SJCRH30 (cell line): ENCODE measurements at places on chromosomes 4 and X. TPM values are rescaled to one million over a fixed set of nuclear protein-coding genes. Genes with fewer than 3 reads are reported as not detected.

The EPGN gene
- total RNA-seq = not detected in 2 replicates

The KLHL13 gene
- total RNA-seq = 47.0 and 48.3 TPM in 2 replicates

The RASSF6 gene
- total RNA-seq = 0.03 and 0.08 TPM in 2 replicates

The SLC10A3 gene
- 13.2 and 13.7 TPM in 2 replicates for total RNA-seq

The EMCN gene
- 0.30 TPM in 1 of 2 replicates, not detected in the other for total RNA-seq

The CCDC149 gene
- 0.91 and 1.1 TPM in 2 replicates for total RNA-seq

GRCh38 chrX:31604629-31605221 lies 532.9 kb upstream of the FTHL17 start:
- no peaks in the 10 kb centered on the region for H3K36me3 ChIP-seq
- H3K27me3 ChIP-seq = no peaks in the 10 kb centered on the region
- H3K27ac ChIP-seq = no peak overlapping the region

- peak; percentile 34 for DNase-seq
- H3K4me1 ChIP-seq = peaks cover 34% of the 10 kb centered on the region
- H3K27ac ChIP-seq = no peak overlapping the region
- no peaks in the 10 kb centered on the region for H3K36me3 ChIP-seq
- H3K4me3 ChIP-seq = no peak overlapping the region
Observed at GRCh38 chr4:79201971-79202370, 123.9 kb downstream of the NAA11 start.

GRCh38 chr4:169984745-169985144 lies 41.5 kb downstream of the MFAP3L start:
- H3K27me3 ChIP-seq = no peaks in the 10 kb centered on the region
- H3K4me1 ChIP-seq = peaks cover 23% of the 10 kb centered on the region
- DNase-seq = no peak
- H3K4me3 ChIP-seq = no peak overlapping the region
- no peak overlapping the region for H3K27ac ChIP-seq
- H3K36me3 ChIP-seq = no peaks in the 10 kb centered on the region

GRCh38 chr4:122762520-122762919 lies 30.0 kb downstream of the BBS12 start:
- H3K36me3 ChIP-seq = no peaks in the 10 kb centered on the region

- no peak overlapping the region for H3K27ac ChIP-seq
- no peaks in the 10 kb centered on the region for H3K36me3 ChIP-seq
- H3K27me3 ChIP-seq = no peaks in the 10 kb centered on the region
- H3K4me3 ChIP-seq = no peak overlapping the region
- peak; percentile 18 for DNase-seq
Observed at GRCh38 chrX:154748712-154749339, 2.1 kb downstream of the GAB3 start.

DNA sequence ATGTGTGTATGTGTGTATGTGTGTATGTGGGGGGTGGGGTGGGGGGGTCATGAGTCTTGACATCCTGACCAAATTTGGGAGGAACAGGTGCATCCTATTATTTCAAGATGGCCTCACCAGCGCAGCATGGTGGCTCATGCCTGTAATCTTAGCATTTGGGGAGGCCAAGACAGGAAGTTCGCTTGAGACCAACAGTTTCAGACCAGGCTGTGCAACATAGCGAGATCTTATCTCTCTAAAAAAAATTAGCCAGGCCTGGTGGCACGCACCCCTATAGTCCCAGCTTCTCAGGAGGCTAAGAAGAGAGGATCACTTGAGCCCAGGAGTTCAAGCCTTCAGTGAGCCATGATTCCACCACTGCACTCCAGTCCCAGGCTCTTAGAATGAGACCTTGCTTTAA lies 47.0 kb upstream of the DHRSX start:
- H3K27me3 ChIP-seq = no peaks in the 10 kb centered on the region
- H3K36me3 ChIP-seq = no peaks in the 10 kb centered on the region
- peaks cover 9% of the 10 kb centered on the region for H3K4me1 ChIP-seq
- no peak for DNase-seq
- no peak overlapping the region for H3K4me3 ChIP-seq
- no peak overlapping the region for H3K27ac ChIP-seq

GRCh38 chr4:61400439-61401038 lies 200.4 kb downstream of the ADGRL3 start:
- no peaks in the 10 kb centered on the region for H3K4me1 ChIP-seq
- H3K4me3 ChIP-seq = no peak overlapping the region
- H3K36me3 ChIP-seq = no peaks in the 10 kb centered on the region
- no peaks in the 10 kb centered on the region for H3K27me3 ChIP-seq
- no peak for DNase-seq

GRCh38 chr4:144969821-144970220 lies 128.2 kb downstream of the ANAPC10 start:
- H3K27ac ChIP-seq = no peak overlapping the region
- H3K27me3 ChIP-seq = no peaks in the 10 kb centered on the region
- H3K36me3 ChIP-seq = no peaks in the 10 kb centered on the region
- H3K4me1 ChIP-seq = no peaks in the 10 kb centered on the region
- H3K4me3 ChIP-seq = no peak overlapping the region
- DNase-seq = no peak

- H3K4me3 ChIP-seq = no peak overlapping the region
- H3K4me1 ChIP-seq = no peaks in the 10 kb centered on the region
- H3K27ac ChIP-seq = no peak overlapping the region
- no peak for DNase-seq
Observed at GRCh38 chr4:189207872-189208271, 732.8 kb upstream of the FRG1 start.

- no peak for DNase-seq
- H3K27me3 ChIP-seq = no peaks in the 10 kb centered on the region
- H3K27ac ChIP-seq = no peak overlapping the region
- H3K4me3 ChIP-seq = no peak overlapping the region
- H3K4me1 ChIP-seq = no peaks in the 10 kb centered on the region
Observed at GRCh38 chr4:34363842-34364241, 1880.5 kb downstream of the ARAP2 start.

- no peak for DNase-seq
- H3K27ac ChIP-seq = no peak overlapping the region
- H3K27me3 ChIP-seq = no peaks in the 10 kb centered on the region
- no peak overlapping the region for H3K4me3 ChIP-seq
- H3K4me1 ChIP-seq = no peaks in the 10 kb centered on the region
- no peaks in the 10 kb centered on the region for H3K36me3 ChIP-seq
Observed at GRCh38 chr4:114103908-114104307, 124.5 kb upstream of the ARSJ start.

DNA sequence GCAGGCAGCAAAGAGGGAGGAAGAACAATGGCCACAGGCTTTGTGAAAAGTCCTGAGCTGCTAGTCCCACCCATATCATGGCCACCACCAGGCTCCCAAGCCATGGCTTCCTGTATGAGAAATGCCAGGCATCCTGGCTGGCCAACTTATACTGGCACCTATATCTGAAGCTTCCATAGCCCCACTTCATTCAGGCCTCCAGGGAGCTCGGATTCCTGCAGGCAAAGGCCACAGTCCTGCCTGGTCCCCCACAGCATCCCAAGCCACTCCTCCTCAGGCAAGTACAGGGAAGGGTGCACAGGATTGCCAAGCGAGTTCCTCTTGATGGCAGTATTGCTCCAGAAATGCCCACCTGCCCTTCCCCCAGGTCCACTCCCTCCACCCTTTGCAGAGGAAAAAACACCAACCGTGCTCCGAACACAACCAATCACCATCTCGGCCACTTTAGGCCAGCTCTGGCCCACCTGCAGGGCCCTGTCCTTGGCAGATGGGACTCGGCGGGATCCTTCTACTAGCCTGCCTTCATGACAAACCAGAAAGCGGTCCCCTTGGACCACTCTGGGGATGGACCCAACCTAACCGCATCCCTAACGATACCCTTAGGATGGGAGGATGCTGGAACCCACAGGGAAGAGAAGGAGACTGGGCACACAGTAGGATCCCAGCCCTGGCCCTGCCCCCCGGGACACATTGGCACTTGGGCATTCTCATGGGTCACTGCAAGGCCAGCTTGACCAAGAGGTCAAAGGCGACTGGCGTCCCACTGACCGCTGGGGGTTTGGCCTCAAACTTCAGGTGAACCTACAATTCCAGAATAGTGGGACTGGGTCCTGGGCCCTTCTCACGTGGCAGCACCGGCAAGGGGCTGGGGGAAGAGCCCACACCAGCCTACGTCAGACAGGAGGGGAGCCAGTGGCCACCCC lies 220.4 kb upstream of the AGTR2 start:
- no peak for DNase-seq
- no peak overlapping the region for H3K27ac ChIP-seq
- H3K36me3 ChIP-seq = peaks cover 16% of the 10 kb centered on the region
- H3K4me1 ChIP-seq = no peaks in the 10 kb centered on the region

DNA sequence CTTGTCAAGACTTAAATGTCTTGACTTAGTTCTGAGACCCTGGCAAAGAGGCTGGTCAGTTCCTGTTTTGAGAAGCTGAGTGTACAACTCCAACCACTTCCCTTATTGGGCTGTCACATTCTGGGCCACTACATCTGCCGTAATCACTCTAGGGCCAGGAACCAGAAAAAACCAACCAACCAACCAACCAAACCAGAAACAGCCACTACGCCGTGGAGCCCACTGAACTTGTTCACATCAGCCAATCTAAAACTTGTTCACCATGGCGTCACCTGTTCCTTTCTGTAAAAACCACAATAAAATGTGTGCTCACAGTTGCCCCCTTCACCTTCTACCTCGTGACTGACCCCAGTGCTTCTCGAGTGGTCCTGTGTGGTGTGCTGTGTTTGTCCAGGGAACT lies 107.3 kb downstream of the JADE1 start:
- no peak overlapping the region for H3K27ac ChIP-seq
- H3K36me3 ChIP-seq = no peaks in the 10 kb centered on the region
- no peaks in the 10 kb centered on the region for H3K27me3 ChIP-seq
- no peak overlapping the region for H3K4me3 ChIP-seq
- no peaks in the 10 kb centered on the region for H3K4me1 ChIP-seq

DNA sequence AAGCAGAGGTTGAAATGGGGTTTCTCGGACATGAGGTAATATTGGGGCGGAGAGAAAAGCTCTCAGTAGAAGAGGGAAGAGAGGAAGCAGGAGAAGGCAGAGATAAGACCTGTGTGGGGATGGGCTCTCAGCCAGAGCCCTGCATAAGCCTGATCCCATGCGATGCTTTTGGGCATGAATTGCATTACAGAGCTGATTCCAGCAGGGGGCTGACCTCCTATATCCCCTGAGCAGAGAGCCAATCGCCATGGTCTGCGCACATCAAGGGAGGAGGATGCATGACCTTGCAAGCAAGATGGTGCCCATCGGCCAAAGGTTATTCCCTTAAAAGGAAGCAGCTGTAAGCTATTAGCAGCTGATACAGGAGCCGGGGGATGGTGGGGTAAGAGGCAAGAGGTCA lies 7.6 kb downstream of the ANOS1 start:
- no peak overlapping the region for H3K27ac ChIP-seq
- DNase-seq = no peak
- H3K27me3 ChIP-seq = no peaks in the 10 kb centered on the region
- H3K36me3 ChIP-seq = no peaks in the 10 kb centered on the region
- H3K4me1 ChIP-seq = no peaks in the 10 kb centered on the region
- H3K4me3 ChIP-seq = no peak overlapping the region

DNA sequence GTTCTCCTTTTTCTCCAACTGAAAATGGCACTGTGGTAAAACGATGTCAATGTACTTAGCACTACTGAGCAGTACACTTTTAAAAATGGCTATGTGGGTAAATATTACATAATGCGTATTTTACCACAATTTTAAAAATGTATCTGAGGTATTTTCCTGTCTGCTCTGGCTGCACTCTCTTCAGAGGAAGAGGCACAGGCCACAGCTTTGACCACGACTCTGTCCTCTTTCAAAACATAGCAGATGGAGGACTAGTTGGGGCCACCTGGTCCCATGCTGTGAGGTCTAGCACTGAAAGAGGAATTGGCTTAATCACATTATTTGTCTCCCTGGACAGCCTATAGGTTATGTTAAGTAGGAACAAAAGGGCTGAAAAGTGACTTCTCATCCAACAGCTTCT lies 5.2 kb downstream of the KCNE5 start:
- H3K4me3 ChIP-seq = no peak overlapping the region
- H3K4me1 ChIP-seq = no peaks in the 10 kb centered on the region
- DNase-seq = no peak
